ENCODE measurements at places on chromosomes 7 and 10. TPM values are rescaled to one million over a fixed set of nuclear protein-coding genes. Genes with fewer than 3 reads are reported as not detected.
A peak's percentile ranks its signal among the peaks of the same experiment; 100 is the strongest.

The GTF2IRD1 gene
- 5.0 TPM for total RNA-seq

The PON3 gene
- not detected for total RNA-seq

DNA sequence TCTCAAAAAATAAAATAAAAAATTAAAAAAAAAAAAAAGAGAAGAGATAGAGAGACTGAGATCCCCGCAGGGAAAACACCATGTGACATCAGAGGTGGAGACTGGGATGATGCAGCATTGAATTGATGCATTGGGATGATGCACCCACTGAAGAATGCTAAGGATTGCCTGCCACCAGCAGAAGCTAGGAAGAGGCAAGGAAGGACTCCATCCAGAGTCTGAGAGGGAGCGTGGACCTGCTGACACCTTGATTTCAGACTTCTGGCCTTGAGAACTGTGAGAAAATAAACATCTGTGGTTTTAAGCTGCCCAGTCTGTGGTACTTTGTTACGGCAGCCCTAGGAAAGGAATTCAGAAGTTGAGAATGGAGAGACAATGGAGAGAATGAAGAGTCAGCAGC, 89.8 kb upstream of the PRPS1L1 start:
- H3K36me3 ChIP-seq = no peaks in the 10 kb centered on the region
- DNase-seq = peak; percentile 59
- no peak overlapping the region for H3K27ac ChIP-seq
- peaks cover 1% of the 10 kb centered on the region for H3K27me3 ChIP-seq
- no peak overlapping the region for H3K4me3 ChIP-seq

- H3K27me3 ChIP-seq = no peaks in the 10 kb centered on the region
- H3K36me3 ChIP-seq = peaks cover 1% of the 10 kb centered on the region
- peaks cover 52% of the 10 kb centered on the region for H3K4me1 ChIP-seq
- H3K4me3 ChIP-seq = peak overlapping the region; percentile 86
Observed at GRCh38 chr10:48603421-48604038, 1.3 kb downstream of the ARHGAP22 start.

The FAM24B gene
- total RNA-seq = 1.6 TPM

DNA sequence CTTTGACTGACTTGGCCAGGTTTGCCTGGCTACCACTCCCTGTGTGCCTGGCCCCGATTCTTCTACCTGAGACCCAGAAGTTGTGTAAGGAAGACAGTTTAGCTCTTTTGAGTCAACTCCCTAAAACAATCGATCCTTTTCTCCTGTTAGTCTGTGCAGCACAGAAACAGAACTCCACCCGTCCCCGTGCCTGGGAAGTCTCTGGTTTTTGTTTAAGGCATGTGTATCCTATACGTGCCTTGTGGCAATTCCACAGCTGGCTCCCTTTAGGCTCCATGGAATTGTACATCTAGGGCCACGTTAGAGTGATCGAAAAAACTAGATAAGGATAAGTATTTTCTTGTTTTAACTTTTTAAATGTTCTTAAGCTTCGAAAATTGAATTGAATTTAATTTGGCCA, 131.6 kb downstream of the BICC1 start:
- no peak overlapping the region for H3K27ac ChIP-seq
- no peak for DNase-seq

GRCh38 chr7:92699560-92699959, 109.4 kb upstream of the FAM133B start:
- peaks cover 5% of the 10 kb centered on the region for H3K36me3 ChIP-seq
- H3K27ac ChIP-seq = no peak overlapping the region
- peak; percentile 72 for DNase-seq
- H3K4me1 ChIP-seq = peaks cover 17% of the 10 kb centered on the region
- no peaks in the 10 kb centered on the region for H3K27me3 ChIP-seq

The ADAMTS14 gene
- total RNA-seq = under 0.01 TPM

The EGR2 gene
- 0.56 TPM for total RNA-seq

- DNase-seq = peak; percentile 4
- H3K4me3 ChIP-seq = no peak overlapping the region
- peaks cover 4% of the 10 kb centered on the region for H3K4me1 ChIP-seq
- H3K36me3 ChIP-seq = no peaks in the 10 kb centered on the region
Observed at GRCh38 chr10:63765126-63765525, 243.9 kb downstream of the REEP3 start.

The KIN gene
- 3.0 TPM for total RNA-seq

- no peaks in the 10 kb centered on the region for H3K27me3 ChIP-seq
- DNase-seq = no peak
- H3K4me3 ChIP-seq = no peak overlapping the region
- H3K36me3 ChIP-seq = no peaks in the 10 kb centered on the region
Observed at GRCh38 chr10:68125772-68126171, 16.5 kb downstream of the MYPN start.

The NUPR2 gene
- not detected for total RNA-seq

GRCh38 chr7:26549281-26549944, 257.8 kb downstream of the SNX10 start:
- H3K36me3 ChIP-seq = no peaks in the 10 kb centered on the region
- H3K27me3 ChIP-seq = no peaks in the 10 kb centered on the region
- DNase-seq = no peak
- H3K4me1 ChIP-seq = no peaks in the 10 kb centered on the region

The NEUROG3 gene
- total RNA-seq = not detected

DNA sequence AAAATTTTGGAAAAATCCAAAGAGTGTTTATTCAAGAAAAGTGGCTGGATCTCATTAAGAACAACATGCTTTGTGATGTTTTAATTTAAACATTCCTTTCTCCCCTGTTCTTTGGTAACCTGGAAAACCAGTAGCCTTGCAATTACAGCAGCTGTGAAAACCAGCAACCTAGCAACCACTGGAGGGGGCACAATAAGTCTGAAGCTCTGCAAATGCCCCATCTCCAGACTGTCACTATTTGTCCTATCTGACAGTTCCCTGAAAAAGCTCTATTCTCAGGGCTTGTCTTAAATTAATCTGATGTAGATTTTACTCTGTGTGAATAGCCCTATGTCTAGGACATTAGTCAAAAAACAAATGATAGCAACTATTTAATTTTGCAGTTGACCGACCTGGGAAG, 137.6 kb upstream of the THSD7A start:
- no peaks in the 10 kb centered on the region for H3K4me1 ChIP-seq

DNA sequence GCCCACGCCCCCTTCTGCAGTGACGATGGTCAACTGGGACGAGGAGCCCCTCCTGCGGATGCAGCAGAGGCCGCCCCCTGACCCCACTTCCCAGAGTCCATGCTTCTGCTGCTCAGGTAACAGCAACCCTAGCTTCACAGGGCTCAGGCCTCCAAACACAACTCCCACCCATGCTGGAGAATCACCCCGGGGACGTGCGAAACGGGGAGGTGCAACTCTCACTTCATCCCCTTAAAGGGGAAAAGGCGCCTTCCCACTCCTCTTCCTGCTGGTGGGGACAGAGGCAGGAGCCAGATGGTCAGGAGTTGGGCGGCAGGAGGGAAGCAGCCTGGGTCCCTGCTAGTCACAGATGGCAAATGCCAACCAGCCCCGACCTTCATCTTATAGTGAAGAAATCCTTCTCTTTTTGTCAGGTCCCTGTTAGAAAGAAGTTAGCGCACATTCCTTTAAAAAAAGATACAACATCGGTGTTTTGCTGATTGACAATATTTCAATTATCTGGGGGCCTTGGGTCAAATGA, 155.4 kb downstream of the DIP2C start:
- peaks cover 5% of the 10 kb centered on the region for H3K4me1 ChIP-seq
- H3K27me3 ChIP-seq = no peaks in the 10 kb centered on the region

The SUFU gene
- 2.2 TPM for total RNA-seq

GRCh38 chr10:73788864-73789658, 3.7 kb downstream of the ZSWIM8 start:
- H3K4me1 ChIP-seq = peaks cover 3% of the 10 kb centered on the region
- DNase-seq = no peak
- peaks cover 51% of the 10 kb centered on the region for H3K36me3 ChIP-seq
- H3K27ac ChIP-seq = no peak overlapping the region
- H3K27me3 ChIP-seq = no peaks in the 10 kb centered on the region
- H3K4me3 ChIP-seq = no peak overlapping the region

- no peak overlapping the region for H3K4me3 ChIP-seq
- DNase-seq = peak; percentile 23
Observed at GRCh38 chr10:102832987-102833386, 4.2 kb downstream of the CYP17A1 start.

GRCh38 chr7:158992759-158993158, 136.4 kb downstream of the DYNC2I1 start:
- no peak for DNase-seq
- H3K27me3 ChIP-seq = peaks cover 7% of the 10 kb centered on the region
- H3K36me3 ChIP-seq = no peaks in the 10 kb centered on the region
- H3K4me1 ChIP-seq = no peaks in the 10 kb centered on the region

DNA sequence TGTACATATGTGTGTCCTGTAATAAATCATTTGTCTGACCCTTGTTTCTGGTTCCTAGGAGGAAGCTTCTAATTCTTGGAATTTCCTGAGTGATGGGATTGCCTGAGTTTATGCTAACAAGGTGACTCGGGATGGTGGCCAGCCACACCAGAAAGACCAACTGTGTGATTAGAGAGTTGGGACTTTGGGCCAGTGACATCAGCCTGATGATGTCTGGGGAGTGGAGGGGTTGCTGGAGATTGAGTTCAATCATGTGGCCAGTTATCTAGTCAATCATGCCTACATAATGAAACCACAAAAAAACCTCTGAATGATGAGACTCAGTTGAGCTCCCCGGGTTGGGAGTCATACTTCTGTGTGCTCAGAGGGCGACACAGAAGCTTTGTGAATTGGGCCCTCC, 23.5 kb upstream of the CARD11 start:
- no peak overlapping the region for H3K4me3 ChIP-seq
- H3K27me3 ChIP-seq = peaks cover 2% of the 10 kb centered on the region
- H3K4me1 ChIP-seq = no peaks in the 10 kb centered on the region
- no peaks in the 10 kb centered on the region for H3K36me3 ChIP-seq
- DNase-seq = no peak
- no peak overlapping the region for H3K27ac ChIP-seq

GRCh38 chr10:3666525-3667302, 118.3 kb downstream of the KLF6 start:
- DNase-seq = no peak
- no peaks in the 10 kb centered on the region for H3K36me3 ChIP-seq
- no peak overlapping the region for H3K27ac ChIP-seq
- no peak overlapping the region for H3K4me3 ChIP-seq
- peaks cover 2% of the 10 kb centered on the region for H3K4me1 ChIP-seq
- H3K27me3 ChIP-seq = no peaks in the 10 kb centered on the region

GRCh38 chr7:24723178-24723530, 34.1 kb downstream of the GSDME start:
- H3K36me3 ChIP-seq = peaks cover 6% of the 10 kb centered on the region
- H3K4me3 ChIP-seq = no peak overlapping the region
- H3K4me1 ChIP-seq = peaks cover 2% of the 10 kb centered on the region
- no peaks in the 10 kb centered on the region for H3K27me3 ChIP-seq
- no peak for DNase-seq

DNA sequence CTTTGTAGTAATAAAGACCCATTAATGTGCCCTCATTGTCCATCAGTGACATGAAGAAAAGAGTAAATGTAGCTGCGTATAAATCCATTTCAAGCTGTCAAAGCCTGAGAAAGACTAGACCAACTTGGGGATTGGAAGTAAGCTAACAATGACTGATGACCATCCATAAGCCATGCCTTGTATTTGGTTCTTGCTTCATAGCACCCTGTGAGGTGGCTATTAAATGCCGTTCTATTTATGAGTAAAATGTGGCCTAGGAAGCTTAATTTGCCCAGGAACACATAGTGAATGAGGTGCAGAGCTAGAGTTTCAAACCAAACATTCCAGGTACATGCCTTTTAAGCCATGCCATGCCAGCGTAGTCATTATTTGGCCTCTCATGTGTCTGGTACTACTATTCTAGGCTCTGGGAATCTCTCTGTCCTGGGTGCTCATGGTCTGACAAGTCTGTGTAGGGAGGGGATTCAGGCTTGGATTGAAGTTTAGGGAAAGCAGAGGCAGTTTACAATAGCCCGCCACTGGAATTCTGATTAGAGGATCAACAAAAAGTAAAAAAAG, 92.1 kb downstream of the ZNF277 start:
- H3K27ac ChIP-seq = no peak overlapping the region
- DNase-seq = no peak
- no peaks in the 10 kb centered on the region for H3K27me3 ChIP-seq

GRCh38 chr7:132511387-132511786, 64.9 kb downstream of the PLXNA4 start:
- H3K4me1 ChIP-seq = no peaks in the 10 kb centered on the region
- H3K27ac ChIP-seq = no peak overlapping the region

The GPR158 gene
- total RNA-seq = not detected

The ECHS1 gene
- total RNA-seq = 60.8 TPM

The UNCX gene
- not detected for total RNA-seq

DNA sequence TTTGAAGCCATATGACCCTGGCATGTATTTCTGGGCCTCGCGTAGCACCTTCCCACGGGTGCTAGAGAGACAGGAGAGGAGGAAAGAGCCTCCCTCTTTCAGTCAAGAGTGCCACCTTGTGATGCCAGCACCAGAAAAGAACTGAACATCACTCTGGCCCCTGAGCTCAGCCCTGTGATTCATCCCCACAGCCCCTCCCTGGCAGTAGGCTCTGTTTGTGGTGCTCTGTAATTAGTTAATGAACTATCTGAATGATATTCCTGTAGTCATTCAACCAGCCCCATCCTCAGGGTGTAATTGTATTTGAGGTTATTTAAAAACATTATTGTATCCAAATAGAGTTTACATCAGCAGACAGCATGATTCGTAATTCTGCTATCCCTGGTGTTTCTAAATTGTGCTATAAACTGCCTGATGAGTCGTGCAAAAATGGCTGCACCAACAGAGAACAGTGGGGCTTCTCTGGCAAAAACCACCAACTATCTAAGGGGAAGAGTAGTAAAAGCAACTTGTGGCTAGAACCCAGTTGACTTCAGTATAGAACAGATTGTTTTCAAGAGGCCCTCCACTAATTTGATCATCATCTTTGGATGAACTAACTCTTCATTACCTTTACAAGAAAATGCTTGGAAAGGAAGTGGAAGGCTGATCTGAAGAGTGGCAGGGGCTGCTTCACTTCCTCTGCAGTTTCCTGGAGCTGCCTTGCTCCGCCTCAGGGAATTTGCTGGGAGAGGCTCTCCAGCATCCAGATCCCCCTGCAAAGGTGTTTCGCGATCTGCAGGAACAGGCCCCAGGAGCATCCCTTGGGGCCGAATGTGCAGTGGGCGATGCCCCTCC, 23.7 kb upstream of the TIAL1 start:
- H3K27ac ChIP-seq = peak overlapping the region; percentile 16
- H3K36me3 ChIP-seq = no peaks in the 10 kb centered on the region
- H3K4me1 ChIP-seq = peaks cover 8% of the 10 kb centered on the region
- H3K4me3 ChIP-seq = no peak overlapping the region
- peak; percentile 56 for DNase-seq

GRCh38 chr10:14530465-14530864, 199.7 kb upstream of the FRMD4A start:
- peak; percentile 49 for DNase-seq
- H3K4me1 ChIP-seq = peaks cover 35% of the 10 kb centered on the region
- peak overlapping the region; percentile 29 for H3K27ac ChIP-seq
- no peak overlapping the region for H3K4me3 ChIP-seq
- H3K27me3 ChIP-seq = no peaks in the 10 kb centered on the region

GRCh38 chr7:80241671-80242070, 107.0 kb downstream of the GNAI1 start:
- DNase-seq = no peak
- H3K4me3 ChIP-seq = no peak overlapping the region

GRCh38 chr10:124975977-124976514, 34.1 kb downstream of the ZRANB1 start:
- H3K4me3 ChIP-seq = no peak overlapping the region
- H3K27me3 ChIP-seq = no peaks in the 10 kb centered on the region
- H3K4me1 ChIP-seq = peaks cover 4% of the 10 kb centered on the region
- DNase-seq = no peak

The BTBD16 gene
- total RNA-seq = not detected

The SLIT1 gene
- total RNA-seq = not detected
